ENCODE measurements at places on chromosomes 7 and 10.

GRCh38 chr7:27185854-27186667, 1.0 kb upstream of the HOXA11 start:
- H3K4me1 ChIP-seq = peaks cover 67% of the 10 kb centered on the region
- H3K27me3 ChIP-seq = no peaks in the 10 kb centered on the region
- DNase-seq = no peak
- H3K27ac ChIP-seq = peak overlapping the region; percentile 99
- peak overlapping the region; percentile 64 for H3K4me3 ChIP-seq

DNA sequence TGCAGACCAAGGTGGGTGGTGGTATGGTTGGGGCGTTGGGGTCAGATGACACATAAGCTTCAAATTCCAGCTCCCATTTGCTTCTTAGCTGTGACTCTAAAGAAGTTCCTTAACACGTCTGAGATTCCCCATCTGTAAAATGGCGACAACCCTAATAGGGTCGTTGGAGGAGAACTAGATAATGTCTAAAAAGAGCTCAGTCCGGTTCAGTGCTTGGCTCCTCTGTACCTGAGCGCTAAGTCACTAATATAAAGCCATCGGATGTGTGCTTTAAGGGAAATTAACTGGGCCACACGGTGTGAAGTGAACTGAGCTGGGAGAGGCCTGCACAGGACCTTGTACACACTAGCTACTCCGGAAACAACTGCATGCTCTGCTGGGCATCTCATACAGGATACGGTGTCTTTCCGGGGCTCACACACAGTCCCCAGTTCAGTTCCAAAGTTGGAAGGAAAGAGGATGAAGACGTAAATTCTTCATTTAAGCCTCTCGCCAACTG, 476 bp upstream of the ZFYVE27 start:
- no peaks in the 10 kb centered on the region for H3K27me3 ChIP-seq
- H3K4me3 ChIP-seq = peak overlapping the region; percentile 77
- H3K27ac ChIP-seq = peak overlapping the region; percentile 84
- DNase-seq = no peak
- peaks cover 31% of the 10 kb centered on the region for H3K4me1 ChIP-seq

GRCh38 chr10:86403183-86403797, 36.7 kb upstream of the GRID1 start:
- no peak overlapping the region for H3K27ac ChIP-seq
- no peak for DNase-seq
- H3K36me3 ChIP-seq = no peaks in the 10 kb centered on the region
- H3K4me1 ChIP-seq = peaks cover 33% of the 10 kb centered on the region

- H3K4me1 ChIP-seq = no peaks in the 10 kb centered on the region
- no peaks in the 10 kb centered on the region for H3K27me3 ChIP-seq
- no peak for DNase-seq
- no peaks in the 10 kb centered on the region for H3K36me3 ChIP-seq
Observed at GRCh38 chr7:122397381-122397780, 92.8 kb upstream of the FEZF1 start.

DNA sequence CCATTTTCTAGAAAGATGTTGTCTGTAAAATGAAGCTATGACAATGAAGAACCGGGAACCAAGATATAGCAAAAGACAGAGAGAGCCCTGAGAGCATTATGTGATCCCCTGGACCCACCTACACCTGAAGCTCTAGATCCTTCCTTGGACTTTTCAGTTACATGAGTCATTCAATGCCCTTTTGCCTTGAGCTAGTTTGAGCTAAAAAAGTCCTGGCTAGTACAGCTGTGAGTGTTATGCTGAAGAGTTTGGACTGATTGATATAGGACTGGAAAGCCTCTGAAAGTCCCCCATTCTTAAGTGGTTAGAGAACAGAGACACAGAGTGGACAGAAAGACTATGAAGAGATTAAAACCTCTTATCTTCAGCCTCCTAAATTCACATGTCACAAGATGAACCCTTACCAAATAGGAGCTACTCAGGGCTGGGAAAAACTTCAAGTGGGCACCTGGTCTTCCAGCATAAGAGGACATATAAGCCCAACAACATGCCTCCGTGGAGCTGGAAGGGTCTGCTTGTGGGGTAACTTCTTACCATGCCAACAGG, 386.8 kb upstream of the NFE2L3 start:
- H3K27ac ChIP-seq = no peak overlapping the region
- no peaks in the 10 kb centered on the region for H3K4me1 ChIP-seq
- H3K4me3 ChIP-seq = no peak overlapping the region

- H3K27ac ChIP-seq = no peak overlapping the region
- H3K36me3 ChIP-seq = peaks cover 20% of the 10 kb centered on the region
- no peaks in the 10 kb centered on the region for H3K27me3 ChIP-seq
- H3K4me1 ChIP-seq = no peaks in the 10 kb centered on the region
- H3K4me3 ChIP-seq = no peak overlapping the region
Observed at GRCh38 chr7:44401692-44402091, 76.3 kb upstream of the CAMK2B start.

- no peak overlapping the region for H3K27ac ChIP-seq
- no peak overlapping the region for H3K4me3 ChIP-seq
- no peaks in the 10 kb centered on the region for H3K4me1 ChIP-seq
- no peaks in the 10 kb centered on the region for H3K27me3 ChIP-seq
- DNase-seq = no peak
Observed at GRCh38 chr7:132941905-132942304, 140.0 kb downstream of the CHCHD3 start.

GRCh38 chr7:6332386-6332785, 60.0 kb upstream of the CYTH3 start:
- H3K36me3 ChIP-seq = peaks cover 6% of the 10 kb centered on the region
- peaks cover 11% of the 10 kb centered on the region for H3K4me1 ChIP-seq
- H3K4me3 ChIP-seq = no peak overlapping the region

DNA sequence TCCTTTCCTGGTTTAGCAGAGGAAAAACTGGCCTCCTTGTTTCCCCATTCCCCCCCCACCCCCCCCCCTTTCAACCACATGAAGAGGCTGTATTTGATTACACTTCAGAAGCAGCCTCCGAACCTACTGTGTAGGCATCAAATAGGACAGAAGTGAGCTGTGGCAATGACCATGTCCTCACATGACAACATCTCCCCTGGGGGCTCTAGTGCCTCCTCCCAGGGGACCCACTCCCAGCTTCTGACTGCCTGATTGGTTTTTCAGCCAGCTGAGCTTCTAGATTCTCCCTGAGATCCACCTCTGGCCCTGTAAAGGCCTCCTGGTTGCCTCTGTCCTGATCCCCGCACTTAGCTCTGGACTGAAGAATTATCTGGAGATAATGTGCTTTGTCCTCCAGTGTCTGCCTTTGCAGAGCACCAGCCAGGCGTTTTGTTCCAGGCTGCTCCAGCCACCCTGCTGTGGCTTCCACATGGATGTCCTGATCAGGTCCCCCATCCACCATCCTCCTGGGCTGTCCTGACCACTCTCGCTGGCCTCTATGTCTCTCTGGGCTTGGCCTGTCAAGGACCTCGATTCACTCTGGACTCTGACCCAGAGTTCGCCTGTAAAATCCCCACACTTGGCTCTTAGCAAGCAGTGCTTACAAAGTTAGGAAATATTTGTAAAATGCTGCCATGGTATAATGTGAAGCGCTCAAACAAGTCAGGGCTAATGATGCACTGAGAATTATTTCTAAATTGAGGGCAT, 42.4 kb upstream of the TOMM7 start:
- H3K4me1 ChIP-seq = peaks cover 34% of the 10 kb centered on the region
- H3K4me3 ChIP-seq = no peak overlapping the region
- DNase-seq = no peak
- no peaks in the 10 kb centered on the region for H3K36me3 ChIP-seq
- H3K27ac ChIP-seq = peak overlapping the region; percentile 75

GRCh38 chr10:130758529-130758928, 553.0 kb downstream of the TCERG1L start:
- H3K4me3 ChIP-seq = no peak overlapping the region
- H3K27me3 ChIP-seq = no peaks in the 10 kb centered on the region
- DNase-seq = no peak
- H3K27ac ChIP-seq = no peak overlapping the region
- no peaks in the 10 kb centered on the region for H3K4me1 ChIP-seq
- H3K36me3 ChIP-seq = no peaks in the 10 kb centered on the region

GRCh38 chr10:69820817-69821216, 19.1 kb downstream of the COL13A1 start:
- H3K4me3 ChIP-seq = no peak overlapping the region
- H3K36me3 ChIP-seq = no peaks in the 10 kb centered on the region
- H3K27ac ChIP-seq = no peak overlapping the region
- no peaks in the 10 kb centered on the region for H3K4me1 ChIP-seq
- no peaks in the 10 kb centered on the region for H3K27me3 ChIP-seq

- H3K27ac ChIP-seq = no peak overlapping the region
- no peak for DNase-seq
Observed at GRCh38 chr10:93535293-93535692, 31.2 kb upstream of the FFAR4 start.

GRCh38 chr7:2093215-2093842, 139.4 kb downstream of the MAD1L1 start:
- H3K36me3 ChIP-seq = no peaks in the 10 kb centered on the region
- H3K4me3 ChIP-seq = no peak overlapping the region
- no peak overlapping the region for H3K27ac ChIP-seq
- H3K4me1 ChIP-seq = no peaks in the 10 kb centered on the region
- no peaks in the 10 kb centered on the region for H3K27me3 ChIP-seq

- H3K27ac ChIP-seq = no peak overlapping the region
- H3K27me3 ChIP-seq = no peaks in the 10 kb centered on the region
- H3K36me3 ChIP-seq = no peaks in the 10 kb centered on the region
- H3K4me3 ChIP-seq = no peak overlapping the region
- no peak for DNase-seq
- H3K4me1 ChIP-seq = no peaks in the 10 kb centered on the region
Observed at GRCh38 chr10:47261121-47261520, 38.9 kb upstream of the GDF10 start.

DNA sequence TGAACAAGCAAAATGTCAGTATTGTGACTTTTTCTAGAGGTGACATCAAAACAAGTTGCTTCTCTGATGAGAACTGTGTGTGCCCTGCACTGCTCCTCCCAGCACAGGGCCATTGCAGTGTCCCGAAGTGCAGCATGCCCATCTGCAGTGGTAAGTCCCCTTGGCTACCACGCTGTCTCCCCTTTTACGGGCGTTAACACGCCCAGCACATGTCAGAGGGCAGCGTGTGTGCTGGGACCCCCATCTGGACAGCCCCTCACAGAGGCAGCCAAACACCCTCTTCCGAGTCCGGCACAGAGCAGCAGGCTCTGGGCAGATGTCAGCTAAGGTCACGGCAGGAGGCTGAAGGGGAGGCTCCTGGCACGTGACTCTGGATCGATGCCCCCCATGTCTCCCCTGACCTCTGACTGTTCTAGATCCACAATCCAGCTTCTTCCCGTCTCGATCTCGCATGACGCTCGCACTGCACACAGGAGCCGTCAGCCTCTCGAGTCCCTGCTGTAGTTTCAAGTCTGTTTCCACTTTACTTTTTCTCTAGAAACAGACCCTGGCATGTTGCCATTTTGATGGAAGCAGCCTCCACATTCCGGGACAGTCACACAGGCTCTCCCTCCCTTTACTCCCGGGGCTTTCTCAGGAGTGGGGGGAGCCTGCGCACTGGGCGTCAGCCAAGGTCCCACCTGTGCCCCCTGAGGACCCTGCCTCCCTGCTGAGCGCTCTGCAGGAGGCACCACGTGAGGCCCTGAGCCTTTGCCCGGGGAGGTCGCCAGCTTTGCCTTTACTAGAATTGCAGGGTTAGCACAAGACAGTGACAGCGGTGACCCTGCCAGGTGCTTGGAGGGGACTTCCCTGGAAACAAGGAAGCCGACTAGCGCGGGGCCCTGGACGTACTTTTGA, 133.8 kb downstream of the TCERG1L start:
- H3K27ac ChIP-seq = no peak overlapping the region
- DNase-seq = peak; percentile 77
- no peak overlapping the region for H3K4me3 ChIP-seq
- no peaks in the 10 kb centered on the region for H3K27me3 ChIP-seq

- peaks cover 27% of the 10 kb centered on the region for H3K4me1 ChIP-seq
- no peaks in the 10 kb centered on the region for H3K36me3 ChIP-seq
- peak overlapping the region; percentile 83 for H3K4me3 ChIP-seq
- H3K27ac ChIP-seq = peak overlapping the region; percentile 96
- no peak for DNase-seq
Observed at GRCh38 chr7:87875151-87876039, 765 bp downstream of the SLC25A40 start.

- peak; percentile 42 for DNase-seq
- H3K36me3 ChIP-seq = no peaks in the 10 kb centered on the region
- H3K4me1 ChIP-seq = no peaks in the 10 kb centered on the region
- no peak overlapping the region for H3K4me3 ChIP-seq
Observed at GRCh38 chr7:43232366-43232765, 119.9 kb downstream of the HECW1 start.

DNA sequence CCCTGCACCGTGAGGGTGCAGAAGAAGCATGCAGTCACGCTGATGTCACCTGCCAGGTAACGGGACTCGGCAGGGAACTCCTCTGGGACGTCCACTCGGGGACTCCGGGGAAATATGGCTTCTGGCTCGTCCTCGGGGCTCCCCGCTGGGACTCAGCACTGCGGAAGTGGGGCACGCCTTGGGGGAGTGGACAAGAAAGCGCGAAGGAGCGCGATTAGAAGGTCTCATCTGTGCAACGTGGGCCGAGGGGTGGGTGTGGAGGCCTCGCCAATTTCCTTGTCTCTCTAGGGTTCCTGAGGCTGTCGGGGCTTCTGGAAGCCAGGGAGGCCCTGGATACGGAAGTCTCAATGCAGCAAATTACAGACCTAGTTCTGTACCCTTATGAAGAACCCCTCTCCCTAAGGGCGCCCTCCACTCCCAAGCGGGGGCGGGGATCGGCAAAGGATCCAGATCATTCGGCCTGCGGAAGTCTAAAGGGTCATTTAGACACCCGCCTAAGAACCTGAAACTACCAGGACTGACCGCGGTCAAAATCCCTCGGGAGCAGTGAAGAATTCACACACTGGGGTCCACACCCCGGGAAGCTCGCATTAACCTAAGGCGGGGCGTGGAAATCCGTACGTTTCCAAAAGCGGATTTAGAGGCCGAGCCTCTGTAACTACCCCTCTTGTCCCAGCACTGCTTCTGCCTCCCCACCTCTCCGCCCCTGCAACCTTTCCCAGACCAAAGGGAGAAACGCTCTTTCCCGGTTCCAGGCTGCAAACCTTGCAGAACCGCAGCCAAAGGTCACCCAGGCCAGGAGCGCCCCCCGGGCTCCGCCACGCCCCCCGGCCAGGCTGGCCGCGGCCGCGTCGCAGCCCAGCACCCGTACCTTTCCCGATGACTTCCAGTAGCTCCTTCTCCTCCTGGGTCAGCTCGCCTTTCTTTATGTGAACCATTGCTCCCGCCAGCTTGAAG, 640 bp downstream of the ANKMY2 start:
- H3K27ac ChIP-seq = peak overlapping the region; percentile 93
- H3K4me1 ChIP-seq = peaks cover 64% of the 10 kb centered on the region
- no peaks in the 10 kb centered on the region for H3K36me3 ChIP-seq
- H3K27me3 ChIP-seq = no peaks in the 10 kb centered on the region
- no peak for DNase-seq
- H3K4me3 ChIP-seq = peak overlapping the region; percentile 95
